NCI-H446 treated with DMSO at 0.1 percent for 48 hours (cell line): ENCODE measurements at places on chromosomes 5 and 9.

GRCh38 chr5:43232943-43233833, 41.2 kb downstream of the NIM1K start:
- DNase-seq = peak; percentile 84

DNA sequence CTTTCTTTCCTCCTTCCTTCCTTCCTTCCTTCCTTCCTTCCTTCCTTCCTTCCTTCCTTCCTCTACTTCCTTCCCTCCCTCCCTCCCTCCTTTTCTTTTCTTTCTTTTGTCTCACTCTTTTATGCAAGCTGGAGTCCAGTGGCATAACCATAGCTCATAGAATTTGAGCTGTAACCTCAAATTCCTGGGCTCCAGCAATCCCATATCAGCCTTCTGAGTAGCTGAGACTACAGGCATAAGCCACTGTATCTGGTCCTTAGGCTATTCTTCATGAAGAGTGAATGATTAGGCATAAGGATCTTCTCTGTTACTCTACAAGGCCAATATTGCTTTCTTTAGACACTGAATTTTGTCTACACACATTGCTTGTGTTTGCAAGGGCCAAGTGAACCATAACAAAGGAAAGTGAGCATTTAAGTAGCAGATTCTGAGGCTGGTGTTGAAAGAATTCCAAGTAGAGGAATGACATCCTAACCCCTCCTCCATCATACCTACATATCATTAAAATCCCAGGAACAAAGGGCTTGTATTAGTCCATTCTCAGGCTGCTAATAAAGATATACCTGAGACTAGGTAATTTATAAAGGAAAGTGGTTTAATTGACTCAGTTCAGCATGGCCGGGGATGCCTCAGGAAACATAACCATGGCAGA, 293.2 kb downstream of the HCN1 start:
- no peak for DNase-seq

GRCh38 chr5:61906820-61907219, 399.2 kb upstream of the KIF2A start:
- DNase-seq = no peak

GRCh38 chr5:36325196-36325595, 23.5 kb upstream of the RANBP3L start:
- no peak for DNase-seq

DNA sequence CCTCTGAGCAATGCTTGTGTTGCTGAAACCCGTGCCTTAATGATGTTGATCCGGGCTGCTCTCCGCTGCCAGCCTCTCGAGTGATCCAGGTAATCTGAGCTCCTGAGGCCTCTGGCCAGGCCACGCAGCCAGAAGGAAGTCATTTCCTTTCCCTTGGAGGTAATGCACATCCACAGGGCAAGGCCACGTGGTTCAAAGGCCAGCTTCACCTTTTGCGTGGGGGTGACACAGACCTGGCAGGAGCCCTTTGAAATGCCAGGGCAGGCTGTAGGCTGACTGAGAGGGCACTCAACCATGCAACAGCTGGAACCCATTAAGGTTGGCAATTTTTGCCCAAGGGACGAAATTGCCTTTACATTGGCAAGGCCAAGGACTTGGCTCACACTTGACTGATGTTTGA, 80.4 kb downstream of the LIX1 start:
- peak; percentile 19 for DNase-seq

- no peak for DNase-seq
Observed at GRCh38 chr5:110063640-110064602, 374.2 kb downstream of the MAN2A1 start.

- no peak for DNase-seq
Observed at GRCh38 chr9:125066839-125067619, 76.3 kb downstream of the SCAI start.
